CD4-positive, alpha-beta T cell (primary cell): ENCODE measurements at places on chromosomes 4 and X.

DNA sequence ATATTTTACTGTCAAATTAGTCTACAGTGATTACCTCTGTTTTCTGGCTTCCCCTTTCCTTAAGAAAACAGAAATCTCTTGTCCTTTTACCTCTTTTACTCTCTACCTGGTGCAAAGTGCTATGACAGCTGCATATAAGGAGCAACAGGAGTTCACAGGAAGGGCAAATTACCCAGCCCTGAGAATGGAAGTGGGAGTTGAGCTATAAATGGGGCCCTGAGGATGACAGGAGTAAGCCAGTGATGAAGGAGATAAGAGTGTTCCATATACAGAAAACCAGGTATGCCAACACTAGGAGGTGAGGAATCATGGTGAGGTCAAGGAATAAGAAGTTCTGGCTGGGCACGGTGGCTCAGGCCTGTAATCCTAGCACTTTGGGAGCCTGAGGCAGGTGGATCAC, 4.5 kb upstream of the HSD17B13 start:
- no peak for DNase-seq

DNA sequence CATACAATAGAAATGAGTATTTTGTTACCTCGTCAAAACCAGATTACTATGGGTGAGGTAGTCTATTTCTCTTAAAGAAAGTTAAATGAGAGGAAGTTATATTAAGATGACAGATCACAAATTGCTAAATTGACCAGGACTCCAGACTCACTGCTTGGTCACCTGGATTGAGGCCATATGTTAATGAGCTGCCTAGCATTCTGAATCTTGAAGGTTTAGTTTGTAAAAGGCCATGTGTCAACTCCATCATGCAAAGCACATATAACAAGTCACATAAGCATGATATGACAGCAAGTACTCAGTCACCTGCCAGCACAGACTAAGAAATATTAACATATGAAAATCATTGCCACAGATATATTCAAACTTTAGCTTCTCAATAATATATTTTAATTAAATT, 72.6 kb downstream of the EPHA5 start:
- DNase-seq: no peak

DNA sequence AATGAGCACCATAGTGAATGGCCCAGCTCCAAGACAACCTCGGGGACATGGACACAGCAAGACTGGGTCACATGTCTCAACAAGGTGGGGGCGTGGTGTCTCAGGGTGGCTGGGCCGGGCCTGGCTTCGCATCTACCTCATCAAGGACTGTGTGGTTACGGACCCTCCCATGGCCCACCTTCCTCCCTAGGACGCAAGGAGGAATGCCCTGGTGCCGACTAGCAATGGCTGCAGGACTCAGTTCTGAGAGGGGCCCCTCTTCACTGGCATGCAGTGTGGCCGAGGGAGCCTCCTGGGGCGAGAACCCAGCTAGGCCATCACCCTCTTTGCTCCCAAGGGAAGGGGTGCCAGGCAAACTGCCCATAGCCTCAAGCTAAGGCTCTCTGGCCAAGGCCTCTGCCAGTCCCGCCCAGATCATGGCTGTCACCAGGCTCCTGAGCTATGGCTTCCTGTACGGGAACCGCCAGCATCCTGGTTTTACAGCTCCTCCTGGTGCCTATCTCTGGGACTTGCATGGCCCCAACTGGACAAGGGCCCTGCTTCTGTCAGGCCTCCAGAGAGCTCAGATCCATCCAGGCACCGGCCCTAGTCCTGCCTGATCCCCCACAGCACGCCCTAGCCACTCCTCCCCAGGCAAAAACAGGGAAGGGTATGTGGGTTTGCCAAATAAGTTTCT, 218.0 kb upstream of the AGTR2 start:
- no peak for DNase-seq

GRCh38 chr4:173418639-173419038, 19.7 kb upstream of the SCRG1 start:
- DNase-seq: no peak

DNA sequence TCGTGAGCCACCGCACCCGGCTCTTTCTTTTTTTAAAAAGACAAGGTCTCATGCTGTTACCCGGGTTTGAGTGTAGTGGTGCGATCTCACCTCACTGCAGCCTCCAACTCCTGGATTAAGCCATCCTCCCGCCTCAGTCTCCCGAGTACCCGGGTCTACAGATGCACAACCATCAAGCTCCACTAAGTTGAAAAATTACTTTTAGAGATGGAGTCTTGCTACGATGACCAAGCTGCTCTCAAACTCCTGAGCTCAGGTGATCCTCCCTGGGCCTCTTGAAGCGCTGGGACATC, 2.0 kb downstream of the SLC25A6 start:
- no peak for DNase-seq

DNA sequence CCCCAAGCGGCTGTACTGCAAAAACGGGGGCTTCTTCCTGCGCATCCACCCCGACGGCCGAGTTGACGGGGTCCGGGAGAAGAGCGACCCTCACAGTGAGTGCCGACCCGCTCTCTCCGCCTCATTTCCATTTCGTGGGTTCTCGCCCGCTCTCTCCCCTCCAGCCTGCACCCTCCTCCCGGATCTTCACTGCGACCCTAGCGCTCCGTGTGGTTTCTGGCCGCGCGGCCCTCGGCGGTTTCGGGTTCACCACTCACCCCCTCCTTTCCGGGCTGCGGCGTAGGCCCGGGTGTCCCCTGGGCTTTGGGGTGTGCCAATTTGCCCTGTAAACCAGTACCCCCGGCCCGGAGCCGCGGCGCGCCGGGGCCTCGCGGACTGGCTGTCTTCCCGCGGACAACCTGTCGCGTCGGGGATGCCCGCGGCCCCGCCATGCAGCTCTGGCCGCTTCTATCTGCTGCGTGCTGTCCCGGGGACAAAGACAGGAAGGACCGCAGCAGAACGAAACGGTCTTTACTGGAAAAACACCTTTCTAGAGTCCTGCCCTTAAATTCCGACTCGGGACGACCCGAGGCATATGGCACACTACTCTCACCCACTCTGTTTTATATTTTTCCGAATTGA, 737 bp downstream of the FGF2 start:
- no peak for DNase-seq
